ENCODE measurements at places on chromosomes 6 and 20. TPM values are rescaled to one million over a fixed set of nuclear protein-coding genes. Genes with fewer than 3 reads are reported as not detected.

DNA sequence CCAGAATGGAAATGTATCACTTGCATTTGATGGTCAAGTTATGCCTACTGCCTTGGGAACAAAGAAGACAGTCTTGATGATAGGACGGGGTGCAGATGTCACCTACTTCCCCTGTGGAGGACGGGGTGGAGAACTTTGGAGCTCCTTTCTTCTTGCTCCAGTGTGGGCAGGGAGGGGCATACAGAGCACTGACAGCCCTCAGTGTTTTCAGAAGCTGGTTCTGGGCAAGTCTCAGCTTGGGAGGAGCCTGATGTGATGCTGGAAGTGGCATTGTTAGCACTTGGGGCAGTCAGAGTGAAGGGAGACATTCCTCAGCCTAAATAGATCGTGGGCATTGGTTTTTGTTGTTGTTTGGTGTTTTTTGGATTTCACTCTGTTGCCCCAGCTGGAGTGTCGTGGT lies 59.7 kb downstream of the SYNJ2 start:
- no peak for ATAC-seq

GRCh38 chr6:21556968-21557721 lies 36.4 kb upstream of the SOX4 start:
- ATAC-seq, result no peak

- no peak for ATAC-seq
These were observed 1.2 kb upstream of the DLGAP4 start for GRCh38 chr20:36304786-36305495.

GRCh38 chr6:43895656-43896328 lies 125.8 kb downstream of the VEGFA start:
- no peak for ATAC-seq

DNA sequence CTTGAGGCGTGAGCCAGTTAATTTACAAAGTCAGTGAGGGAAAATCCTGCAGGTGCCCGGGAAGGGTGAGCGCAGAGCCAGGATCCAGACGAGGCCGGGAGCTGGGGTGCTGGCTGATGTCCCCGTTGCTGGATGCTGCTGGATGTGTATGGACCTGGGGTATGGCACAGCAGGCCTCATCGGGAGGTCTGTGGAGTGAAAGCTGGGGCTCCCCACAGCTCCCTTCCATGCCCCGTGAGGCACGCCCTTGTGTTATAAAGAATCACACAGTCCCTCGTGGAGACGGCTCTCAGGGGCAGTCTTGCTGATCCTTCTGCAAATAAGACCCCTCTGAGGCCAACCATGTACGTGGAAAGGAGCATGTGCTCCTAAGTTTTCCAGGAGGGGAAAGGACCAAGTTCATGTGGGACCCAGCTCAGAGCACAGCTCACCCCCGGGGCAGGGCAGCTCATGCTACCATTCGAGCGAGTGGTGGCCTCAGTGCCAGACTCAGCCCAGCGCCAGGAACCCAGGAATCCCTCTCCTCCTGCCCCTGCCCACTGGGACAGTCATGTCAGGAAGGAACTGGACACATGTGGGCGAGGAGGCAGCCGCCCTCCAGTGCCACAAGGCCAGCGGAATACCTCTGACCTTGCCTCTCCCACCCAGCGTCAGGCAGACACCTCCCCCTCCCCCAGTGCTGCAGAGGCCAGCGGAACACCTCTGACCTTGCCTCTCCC lies 97.5 kb downstream of the CDH4 start:
- no peak for ATAC-seq

- no peak for ATAC-seq
These were observed 56.0 kb downstream of the APCDD1L start for GRCh38 chr20:58459058-58459750.

- peak; percentile 53 for ATAC-seq
These were observed 75.2 kb upstream of the IYD start for GRCh38 chr6:150293423-150294173.

DNA sequence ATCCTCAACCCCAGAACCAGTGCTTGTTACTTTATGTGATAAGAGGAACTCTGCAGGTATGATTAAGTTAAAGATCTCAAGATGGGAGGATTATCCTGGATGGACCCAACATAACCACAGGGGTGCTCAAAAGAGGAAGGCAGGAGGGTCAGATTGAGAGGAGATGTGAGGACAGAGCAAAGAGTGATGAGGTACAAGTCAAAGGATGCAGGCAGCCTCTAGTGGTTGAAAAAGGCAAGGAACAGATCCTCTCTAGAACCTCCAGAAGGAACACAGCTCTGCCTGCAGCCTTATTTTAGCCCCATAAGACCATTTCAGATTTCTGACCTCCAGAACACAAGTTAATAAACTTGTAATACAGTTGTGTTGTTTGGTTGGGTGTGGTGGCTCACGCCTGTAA lies 41.2 kb downstream of the PDSS2 start:
- ATAC-seq, result no peak

GRCh38 chr20:62120365-62120762 lies 1.9 kb upstream of the LSM14B start:
- no peak for ATAC-seq

- peak; percentile 18 for ATAC-seq
These were observed 32.5 kb upstream of the ZNF184 start for GRCh38 chr6:27505209-27506027.

- no peak for ATAC-seq
These were observed 84.1 kb downstream of the TNFAIP3 start for GRCh38 chr6:137951064-137951597.

DNA sequence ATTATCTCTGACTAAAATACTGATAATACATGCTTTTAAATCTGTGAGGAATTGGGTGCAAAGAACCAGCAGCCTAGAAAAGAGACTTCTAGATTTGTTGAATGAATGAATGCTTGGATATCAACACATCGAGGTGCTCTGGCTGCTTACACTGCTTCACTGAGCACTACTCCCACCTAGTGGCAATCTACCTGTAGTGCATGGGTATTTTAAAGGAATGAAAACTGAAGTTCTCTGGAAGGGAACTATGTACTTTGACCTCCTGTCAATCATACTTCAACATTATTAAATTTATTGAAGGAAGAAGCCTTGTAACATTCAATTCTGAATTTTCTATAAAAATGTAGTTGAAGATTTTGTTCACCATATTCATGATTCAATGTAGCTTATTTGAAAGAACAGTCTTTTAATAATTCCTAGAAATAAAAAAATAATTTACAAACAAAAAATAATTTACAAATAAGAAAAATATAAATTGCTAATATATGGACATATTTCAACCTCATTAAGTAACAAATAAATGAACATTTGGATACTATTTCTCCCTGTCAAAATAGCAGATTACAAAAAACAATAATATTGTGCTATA lies 111.2 kb upstream of the MMS22L start:
- ATAC-seq, result peak; percentile 44

DNA sequence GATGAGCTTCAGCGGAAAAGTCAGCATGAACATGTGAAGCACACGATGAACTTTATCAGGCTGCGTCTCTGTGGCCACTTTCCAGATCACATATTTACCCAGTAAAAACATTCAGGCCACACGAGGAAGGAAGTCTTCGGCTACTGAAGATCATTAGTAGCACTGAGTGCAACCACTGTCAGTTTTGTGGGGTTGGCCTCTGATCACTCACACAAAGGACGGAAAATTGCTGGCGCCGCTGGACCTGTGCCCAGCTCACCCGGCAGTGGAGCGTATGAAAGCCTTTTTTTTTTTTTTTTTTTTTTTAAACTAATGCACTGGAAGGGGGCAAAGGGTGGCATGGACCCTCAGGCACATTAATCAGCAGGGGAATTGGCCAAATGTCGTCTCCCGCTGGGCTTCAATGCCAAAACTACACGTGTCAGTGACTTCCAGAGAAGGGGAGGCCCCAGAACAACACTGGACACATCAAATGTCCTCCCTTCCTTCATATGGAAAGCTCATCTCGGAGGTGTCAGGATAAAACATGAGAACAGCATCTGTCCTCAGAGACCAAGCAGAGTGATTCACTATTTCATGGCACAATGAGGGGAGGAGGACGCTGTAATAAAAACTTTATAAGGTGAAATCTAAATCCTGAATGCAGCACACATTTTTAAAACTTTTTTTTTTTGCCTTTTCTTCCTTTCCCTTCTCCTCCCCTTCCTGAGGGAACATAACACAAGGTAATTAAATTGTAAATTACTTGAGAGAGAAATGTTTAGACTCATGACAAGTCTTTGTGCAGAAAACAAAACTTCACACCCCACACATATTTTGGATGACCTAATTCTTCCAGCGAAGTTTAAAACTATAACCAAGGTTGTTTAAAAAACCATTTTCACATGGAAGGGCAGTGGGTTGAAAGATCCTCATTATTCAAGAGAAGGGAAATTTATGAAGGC lies 223.4 kb downstream of the FOXC1 start:
- no peak for ATAC-seq

GRCh38 chr20:5660346-5660745 lies 89.9 kb upstream of the SHLD1 start:
- no peak for ATAC-seq

GRCh38 chr6:14383393-14384174 lies 266.0 kb downstream of the CD83 start:
- no peak for ATAC-seq

- ATAC-seq, result no peak
These were observed 100.5 kb downstream of the ERMARD start for GRCh38 chr6:169851641-169852503.

- no peak for ATAC-seq
These were observed 389.0 kb upstream of the SYNCRIP start for GRCh38 chr6:86031713-86032112.

GRCh38 chr20:47906348-47906660 lies 121.0 kb upstream of the SULF2 start:
- ATAC-seq, result no peak

DNA sequence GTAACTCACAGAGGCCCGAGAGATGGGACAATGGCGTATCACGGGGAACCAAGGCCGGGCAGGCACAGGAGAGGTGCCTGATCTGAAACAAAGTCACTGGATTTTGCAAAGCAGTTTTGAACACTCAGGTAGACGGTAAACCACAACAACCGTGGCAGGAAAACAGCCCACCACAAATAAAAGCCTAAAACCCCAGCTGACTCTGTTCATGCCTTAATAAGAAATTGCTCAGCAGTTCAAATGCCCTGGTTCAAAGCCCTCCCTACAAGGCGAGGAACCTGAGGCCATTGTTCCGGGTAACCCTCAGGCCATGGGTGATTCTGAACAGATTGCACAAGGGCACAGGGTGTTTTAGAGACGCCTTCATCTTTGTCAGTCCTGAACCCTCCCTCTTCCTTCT lies 114.2 kb downstream of the MAP3K7 start:
- peak; percentile 5 for ATAC-seq

DNA sequence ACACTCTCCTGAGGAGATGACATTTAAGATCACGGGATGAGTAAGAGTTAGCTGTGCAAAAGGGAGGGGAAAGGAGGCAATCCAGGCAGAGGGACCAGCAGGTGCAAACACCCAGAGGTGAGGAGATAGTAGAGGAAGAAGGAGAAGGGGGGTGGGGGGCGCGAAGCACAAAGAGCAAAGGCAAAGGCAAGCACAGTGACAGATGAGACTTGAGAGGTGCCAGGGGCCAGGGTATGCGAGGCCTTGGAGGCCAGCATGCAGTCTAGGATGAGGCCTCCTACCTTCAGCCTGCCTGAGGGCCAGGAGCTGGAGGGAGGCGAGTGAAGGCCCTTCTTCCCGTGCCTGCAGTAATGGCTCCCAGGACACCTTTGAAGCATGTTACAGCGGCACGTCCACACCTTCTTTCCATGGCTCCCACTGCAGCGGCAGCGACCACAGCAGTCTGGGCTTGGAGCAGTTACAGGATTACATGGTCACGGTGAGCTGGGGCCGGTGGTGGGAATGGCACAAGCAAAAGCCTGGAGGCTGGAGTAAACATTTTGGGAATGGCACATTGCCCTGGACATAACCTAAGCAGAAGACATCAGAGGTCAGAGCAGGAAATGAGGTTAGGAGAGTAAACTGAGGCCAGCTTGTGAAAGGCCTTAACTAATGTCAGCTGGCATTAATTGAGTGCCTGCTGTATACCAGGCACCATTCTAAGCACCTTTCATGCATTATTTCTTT lies 18.6 kb downstream of the CCM2L start:
- no peak for ATAC-seq

- no peak for ATAC-seq
These were observed 132.1 kb upstream of the FAM184A start for GRCh38 chr6:119210596-119210995.

DNA sequence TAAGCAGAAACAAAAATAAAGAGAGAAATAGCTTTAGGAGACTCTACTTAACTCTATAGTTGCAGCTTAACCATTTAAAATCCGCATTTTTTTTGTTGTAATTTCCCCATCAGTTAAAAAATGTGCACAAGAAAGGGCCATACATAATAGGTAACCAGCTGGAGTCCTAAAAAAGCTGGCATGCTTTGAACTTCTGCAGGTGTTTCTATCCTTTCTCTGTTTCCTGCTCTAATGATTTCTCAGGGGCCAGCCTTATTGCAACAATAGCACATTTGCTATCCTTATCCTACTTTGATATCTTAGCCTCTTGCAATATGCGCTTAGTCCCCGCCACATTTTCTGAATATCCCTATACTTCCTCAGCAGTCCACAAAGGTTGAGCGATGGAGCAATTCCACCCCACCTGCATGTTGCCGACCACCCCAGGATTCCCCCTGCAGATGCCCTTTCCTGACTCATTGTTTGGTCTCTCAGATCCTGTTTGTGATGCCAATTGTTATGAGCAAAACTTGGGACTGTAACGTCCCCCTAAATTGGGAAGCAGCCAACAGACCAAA lies 48.5 kb downstream of the TRIM27 start:
- ATAC-seq, result no peak

DNA sequence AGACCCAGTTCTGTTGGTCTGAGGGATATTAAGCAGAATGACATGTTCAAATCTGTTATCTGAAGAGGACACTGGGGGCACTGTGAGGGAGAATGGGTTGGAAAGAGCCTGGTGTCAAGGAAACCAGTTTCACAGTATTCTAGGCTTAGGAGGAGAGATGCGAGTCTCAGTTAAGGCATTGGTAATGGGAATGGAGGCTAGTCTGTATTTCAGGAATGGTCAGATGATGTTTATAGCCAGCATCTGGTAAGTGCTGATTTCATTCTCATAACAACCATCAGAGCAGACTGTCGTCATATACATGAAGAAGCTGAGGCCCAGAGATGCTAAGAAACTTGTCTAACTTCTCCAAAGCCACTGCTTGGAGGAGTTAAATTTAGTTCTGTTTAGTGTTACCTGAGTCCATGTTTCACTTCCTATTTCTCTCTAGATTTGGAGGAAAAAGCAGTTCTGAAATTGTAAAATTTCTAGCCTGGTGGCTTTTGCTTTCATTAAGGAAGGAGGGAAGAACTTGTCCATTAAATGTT lies 242.0 kb downstream of the ARID1B start:
- no peak for ATAC-seq

The PTCHD4 gene
- total RNA-seq, result not detected

The LY6G6C gene
- 0.64 TPM for total RNA-seq

The SLC4A11 gene
- total RNA-seq, result 2.0 TPM

The SNRNP48 gene
- 17.7 TPM for total RNA-seq

The LCA5 gene
- 0.28 TPM for total RNA-seq

The SMOC2 gene
- total RNA-seq, result not detected

The NKX2-2 gene
- total RNA-seq, result not detected

The HLA-DQA1 gene
- total RNA-seq, result 11.6 TPM

The PAK1IP1 gene
- total RNA-seq, result 13.7 TPM

The CGA gene
- total RNA-seq, result not detected

The RALGAPA2 gene
- total RNA-seq, result 23.2 TPM

The MRAP2 gene
- not detected for total RNA-seq

The PNLDC1 gene
- total RNA-seq, result 0.82 TPM

The CDH26 gene
- 2.6 TPM for total RNA-seq

The GDAP1L1 gene
- not detected for total RNA-seq

Data from activated T-helper 17 cell treated with anti-CD3 and anti-CD28 coated beads, Interleukin-2, amount 50 U/mL, for 72 hours (primary cell).